ENCODE measurements at places on chromosomes 2 and 18. TPM values are rescaled to one million over a fixed set of nuclear protein-coding genes. Genes with fewer than 3 reads are reported as not detected.

The GREB1 gene
- total RNA-seq = 2.8 TPM

The STAT1 gene
- total RNA-seq = 60.8 TPM

The LCT gene
- total RNA-seq = 0.05 TPM

The NEURL3 gene
- total RNA-seq = 1.7 TPM

The PROM2 gene
- 0.15 TPM for total RNA-seq

The TWIST2 gene
- total RNA-seq = 18.6 TPM

The MZT2A gene
- total RNA-seq = 174 TPM

The SRD5A2 gene
- not detected for total RNA-seq

The TBR1 gene
- total RNA-seq = not detected

The RAMP1 gene
- total RNA-seq = not detected

The LHCGR gene
- total RNA-seq = not detected

The ELAC1 gene
- 4.0 TPM for total RNA-seq

The SCN2A gene
- not detected for total RNA-seq

The LIMS1 gene
- 64.0 TPM for total RNA-seq

The GPR35 gene
- total RNA-seq = 0.40 TPM

The TUBA4B gene
- total RNA-seq = 0.56 TPM

The AMER3 gene
- not detected for total RNA-seq

The GIGYF2 gene
- total RNA-seq = 28.4 TPM

The FAM110C gene
- 0.06 TPM for total RNA-seq

The TRIM54 gene
- 0.48 TPM for total RNA-seq
